ENCODE measurements at places on chromosomes 7 and 10. TPM values are rescaled to one million over a fixed set of nuclear protein-coding genes. Genes with fewer than 3 reads are reported as not detected.

Gene PRSS37
- total RNA-seq = not detected

Gene HSPA12A
- 9.3 TPM for total RNA-seq

Gene SLC39A12
- not detected for total RNA-seq

Gene OPALIN
- not detected for total RNA-seq

Gene FKBP6
- total RNA-seq = not detected

Gene LGI1
- total RNA-seq = not detected

Gene GFRA1
- total RNA-seq = 10.0 TPM

Gene VPS37D
- total RNA-seq = 6.6 TPM

Gene SEMA3D
- 0.03 TPM for total RNA-seq

Gene GIMAP1
- not detected for total RNA-seq

Gene AZGP1
- total RNA-seq = not detected

Gene PRPS1L1
- not detected for total RNA-seq

Gene RPEL1
- 0.09 TPM for total RNA-seq

Gene TAS2R3
- total RNA-seq = not detected

Gene SHTN1
- total RNA-seq = 26.1 TPM

Gene SPDYE5
- not detected for total RNA-seq

Gene PDE6C
- total RNA-seq = not detected

Gene CYP26C1
- total RNA-seq = not detected

Gene SDK1
- total RNA-seq = 0.72 TPM

Gene LRRD1
- not detected for total RNA-seq

Gene PON1
- 0.64 TPM for total RNA-seq

Gene GNG11
- 40.0 TPM for total RNA-seq

Gene TMEM140
- total RNA-seq = 1.1 TPM

Gene SPOCK2
- 0.51 TPM for total RNA-seq

Gene TRIL
- total RNA-seq = not detected

Gene SPDYE1
- not detected for total RNA-seq

Gene TAS2R41
- not detected for total RNA-seq

Gene CYP3A4
- not detected for total RNA-seq

Gene TDRD1
- total RNA-seq = not detected

Gene AKR1D1
- total RNA-seq = 0.18 TPM

Gene FGFR2
- total RNA-seq = 0.28 TPM

Gene PAX2
- 0.27 TPM for total RNA-seq

Gene ERCC6
- total RNA-seq = 5.6 TPM

Gene DMTF1
- 19.6 TPM for total RNA-seq

Gene HERC4
- 27.9 TPM for total RNA-seq

Gene PAXIP1
- total RNA-seq = 14.8 TPM

Gene CNNM1
- 26.2 TPM for total RNA-seq

Gene TSPAN13
- 17.6 TPM for total RNA-seq

Gene CALHM2
- 4.2 TPM for total RNA-seq

Gene GPC2
- 0.84 TPM for total RNA-seq

Gene CAV1
- 490 TPM for total RNA-seq

Gene ALKBH4
- 12.5 TPM for total RNA-seq

Gene SLIT1
- total RNA-seq = 0.08 TPM

Gene NOS3
- 0.63 TPM for total RNA-seq

Gene CDH23
- total RNA-seq = 3.4 TPM

Gene HOXA5
- total RNA-seq = 3.7 TPM

Gene ATP6V0A4
- total RNA-seq = 0.57 TPM

Gene LIPK
- not detected for total RNA-seq

Gene SLC26A3
- not detected for total RNA-seq

Gene LRRN3
- total RNA-seq = 0.03 TPM

Gene VENTX
- not detected for total RNA-seq

Data from A549 treated with GW870086 at 1 μM for 4 hours (cell line).